CD8-positive, alpha-beta memory T cell (primary cell): ENCODE measurements at places on chromosomes 12 and 14.

- DNase-seq: no peak
These were observed 25.2 kb downstream of the SPRING1 start for GRCh38 chr12:116712458-116713303.

DNA sequence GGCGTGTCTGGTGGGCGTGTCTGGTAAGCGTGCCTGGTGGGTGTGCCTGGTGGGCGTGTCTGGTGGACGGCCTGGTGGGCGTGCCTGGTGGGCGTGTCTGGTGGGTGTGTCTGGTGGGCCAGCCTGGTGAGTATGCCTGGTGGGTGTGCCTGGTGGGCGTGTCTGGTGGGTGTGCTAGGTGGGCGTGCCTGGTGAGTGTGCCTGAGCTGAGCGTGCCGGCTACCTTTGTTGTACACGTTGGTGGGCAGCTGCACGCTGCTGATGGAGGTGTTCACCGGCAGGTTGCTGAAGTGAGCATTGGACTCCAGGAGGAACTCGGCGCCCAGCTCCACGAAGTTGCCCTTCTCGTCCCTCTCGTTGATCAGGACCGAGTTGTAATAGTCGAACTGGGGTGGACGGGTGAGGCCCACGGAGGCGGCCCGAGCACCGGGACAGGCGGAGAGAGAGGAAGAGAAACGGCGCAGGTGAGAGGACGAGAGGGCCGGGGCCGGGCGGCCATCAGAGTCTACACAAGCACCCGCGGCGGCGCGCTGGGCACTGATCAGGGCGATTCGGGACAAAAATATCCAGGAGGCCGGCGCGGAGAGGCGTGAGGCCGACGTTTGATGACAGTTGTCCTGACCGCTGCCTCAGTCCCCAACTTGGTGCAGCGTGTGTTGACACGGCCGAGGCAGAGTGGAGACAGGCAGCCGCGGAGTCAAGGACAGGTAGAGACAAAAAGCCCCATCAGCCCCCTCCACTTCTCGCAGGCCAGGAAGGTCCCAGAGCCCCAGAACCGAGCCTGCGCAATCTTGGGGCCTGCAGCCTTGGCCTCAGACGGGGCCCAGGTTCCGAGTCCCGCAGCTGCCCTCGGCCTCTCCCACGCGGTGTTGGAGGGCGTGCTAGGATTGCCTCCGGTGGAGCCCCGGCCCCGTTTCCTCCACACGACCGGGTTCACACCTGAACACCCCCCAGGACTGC lies 10.5 kb downstream of the CACNA2D4 start:
- no peak for DNase-seq

- no peak for DNase-seq
These were observed 163.5 kb downstream of the KIF26A start for GRCh38 chr14:104301731-104302460.

DNA sequence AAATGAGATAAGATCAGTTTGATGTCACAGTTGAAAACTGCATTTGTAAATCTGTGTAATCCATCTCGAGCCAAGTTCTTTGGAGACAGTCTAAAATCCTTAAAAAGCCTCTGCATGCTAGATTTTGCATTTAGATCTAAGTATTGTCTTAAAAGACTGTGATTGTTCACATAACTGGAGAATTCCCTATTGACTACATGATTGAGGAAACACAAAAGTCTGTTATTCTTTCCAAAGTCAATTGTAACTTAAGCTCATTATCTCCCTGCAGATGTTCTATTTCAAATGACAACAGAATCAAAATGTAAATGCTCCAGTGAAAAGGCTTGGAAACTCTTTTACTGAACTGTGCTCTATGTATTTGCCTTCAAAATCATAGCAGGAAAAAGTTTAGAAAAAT lies 77.8 kb downstream of the MYF5 start:
- DNase-seq: no peak

DNA sequence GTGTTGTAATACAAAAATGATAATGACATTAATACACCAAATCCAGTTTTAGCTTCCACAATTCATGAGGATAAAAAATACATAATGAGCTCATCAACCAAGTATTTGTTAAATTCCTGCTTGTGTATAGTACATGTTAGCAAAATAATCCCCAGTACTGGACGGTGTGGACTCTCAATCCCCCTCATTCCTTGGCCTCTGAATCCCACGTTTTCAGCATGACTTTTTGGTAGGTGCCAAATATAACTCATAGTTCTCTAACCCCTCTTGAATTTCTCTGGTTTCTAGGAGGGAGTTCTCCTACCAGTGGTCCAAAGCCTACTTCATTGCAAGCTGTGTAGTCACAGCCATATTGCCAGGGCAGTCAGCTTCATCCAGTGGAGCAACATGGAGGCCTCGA lies 41.4 kb upstream of the EPS8 start:
- DNase-seq: no peak

GRCh38 chr14:52153939-52154338 lies 85.1 kb upstream of the NID2 start:
- no peak for DNase-seq

DNA sequence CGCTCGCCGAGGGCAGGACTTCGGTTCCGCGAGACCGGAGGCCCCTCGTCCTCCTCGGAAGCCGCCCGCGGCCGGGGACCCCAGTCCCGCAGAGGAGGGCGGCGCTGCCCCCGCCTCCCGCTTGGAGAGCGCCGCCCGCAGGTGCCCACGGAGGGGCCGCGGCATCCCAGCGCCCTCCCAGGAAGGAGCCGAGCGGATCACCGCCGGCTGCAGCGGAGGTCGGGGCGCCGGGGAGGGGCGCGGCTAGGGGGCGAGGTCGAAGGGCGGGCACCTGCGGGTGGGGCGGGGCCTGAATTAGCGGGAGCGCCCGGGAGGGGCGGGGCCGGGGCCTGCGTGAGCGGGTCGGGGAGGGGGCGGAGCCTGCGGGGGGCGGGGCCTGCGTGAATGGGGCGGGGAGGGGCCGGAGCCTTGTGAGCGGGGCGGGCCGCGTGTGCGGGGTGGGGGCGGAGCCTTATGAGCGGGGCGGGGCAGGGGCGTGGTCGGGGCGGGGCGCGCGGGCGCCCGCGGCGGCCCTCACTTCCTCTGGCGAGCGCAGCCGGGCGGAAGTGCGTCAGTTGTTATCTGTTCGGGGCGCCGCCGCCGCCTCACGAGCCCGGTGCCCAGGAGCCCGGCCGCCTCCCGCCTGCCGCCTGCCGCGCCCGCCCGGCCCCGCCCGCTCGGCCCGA lies at the start of gene FBRSL1:
Gene FBRSL1, plus strand, starts transcription at position 550 of the 665 bp plus-strand sequence.
- peak; percentile 90 for DNase-seq

GRCh38 chr12:120833849-120834248 lies 70.3 kb downstream of the SPPL3 start:
- no peak for DNase-seq

GRCh38 chr12:131509701-131510100 lies 201.2 kb upstream of the SFSWAP start:
- no peak for DNase-seq

DNA sequence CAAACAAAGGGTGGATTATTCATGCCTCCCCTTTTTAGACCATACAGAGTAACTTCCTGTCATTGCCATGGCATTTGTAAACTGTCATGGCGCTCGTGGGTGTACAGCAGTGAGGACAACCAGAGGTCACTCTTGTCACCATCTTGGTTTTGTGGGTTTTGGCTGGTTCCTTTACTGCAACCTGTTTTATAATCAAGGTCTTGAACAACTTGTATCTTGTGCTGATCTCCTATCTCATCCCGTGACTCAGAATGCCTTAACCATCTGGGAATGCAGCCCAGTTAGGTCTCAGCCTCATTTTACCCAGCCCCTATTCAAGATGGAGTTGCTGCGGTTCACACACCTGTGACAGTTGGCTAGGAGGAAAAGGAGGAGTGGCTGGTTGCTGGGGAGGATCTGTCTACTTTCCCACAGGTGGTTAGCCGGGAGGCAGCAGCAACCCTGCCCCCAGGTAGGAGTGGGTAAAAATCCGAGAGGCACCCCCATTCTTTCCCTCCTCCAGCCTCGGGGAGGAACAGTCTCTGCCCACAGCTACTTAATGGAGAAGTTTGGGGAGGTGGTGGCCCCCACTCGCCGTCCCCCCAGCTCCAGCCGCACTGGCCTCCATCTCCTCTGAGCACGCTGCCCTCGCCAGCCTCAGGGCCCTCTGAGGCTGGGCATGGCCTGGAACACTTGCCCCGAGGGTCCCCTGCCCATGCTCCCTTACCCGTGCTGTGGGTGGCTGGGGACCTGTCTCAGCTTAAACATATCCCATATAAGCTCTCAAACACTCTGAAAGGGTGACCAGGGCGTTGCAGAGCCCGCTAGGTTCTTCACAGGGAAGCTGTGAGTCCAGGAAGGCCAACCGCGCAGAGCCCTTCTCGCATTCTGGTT lies 41.7 kb downstream of the SMIM41 start:
- DNase-seq: no peak

DNA sequence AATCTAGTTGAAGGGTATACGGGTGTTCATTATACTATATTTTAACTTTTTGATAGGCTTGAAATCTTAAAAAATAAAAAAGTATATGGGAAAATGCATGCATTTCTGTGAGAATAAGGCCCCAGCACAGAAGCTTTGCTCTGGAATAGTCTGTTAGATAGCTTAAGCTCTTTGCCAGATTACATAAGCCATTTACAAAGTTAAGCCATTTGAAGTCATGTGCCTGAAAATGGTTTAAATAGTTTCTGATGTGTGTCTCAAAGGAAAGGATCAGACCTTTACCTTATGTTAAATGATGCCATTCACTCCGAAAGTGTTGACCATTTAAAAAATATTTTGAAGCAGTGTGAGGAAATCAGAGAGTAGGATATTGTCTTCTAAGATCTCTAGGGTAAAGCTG lies 51.3 kb downstream of the WASHC4 start:
- no peak for DNase-seq

GRCh38 chr12:45697371-45697770 lies 32.1 kb upstream of the ARID2 start:
- no peak for DNase-seq

GRCh38 chr14:64702493-64703394 lies 1.5 kb upstream of the PLEKHG3 start:
- DNase-seq: no peak

- no peak for DNase-seq
These were observed 136.4 kb upstream of the NPAS3 start for GRCh38 chr14:32802295-32802694.

GRCh38 chr12:125187780-125188741 lies 122.8 kb downstream of the AACS start:
- no peak for DNase-seq
